ENCODE measurements at places on chromosomes 6 and 20.
A peak's percentile ranks its signal among the peaks of the same experiment; 100 is the strongest.

GRCh38 chr20:36399147-36399968, 93.2 kb downstream of the DLGAP4 start:
- no peak for DNase-seq

- no peak for DNase-seq
These were observed 15.7 kb upstream of the DNAAF9 start for GRCh38 chr20:3423126-3423525.

- peak; percentile 93 for DNase-seq
These were observed 38.5 kb upstream of the AHI1 start for GRCh38 chr6:135535989-135536414.

- DNase-seq, result no peak
These were observed 746.0 kb upstream of the DEFB115 start for GRCh38 chr20:30511322-30512030.

GRCh38 chr20:53036992-53037391, 64.8 kb downstream of the TSHZ2 start:
- DNase-seq, result no peak

DNA sequence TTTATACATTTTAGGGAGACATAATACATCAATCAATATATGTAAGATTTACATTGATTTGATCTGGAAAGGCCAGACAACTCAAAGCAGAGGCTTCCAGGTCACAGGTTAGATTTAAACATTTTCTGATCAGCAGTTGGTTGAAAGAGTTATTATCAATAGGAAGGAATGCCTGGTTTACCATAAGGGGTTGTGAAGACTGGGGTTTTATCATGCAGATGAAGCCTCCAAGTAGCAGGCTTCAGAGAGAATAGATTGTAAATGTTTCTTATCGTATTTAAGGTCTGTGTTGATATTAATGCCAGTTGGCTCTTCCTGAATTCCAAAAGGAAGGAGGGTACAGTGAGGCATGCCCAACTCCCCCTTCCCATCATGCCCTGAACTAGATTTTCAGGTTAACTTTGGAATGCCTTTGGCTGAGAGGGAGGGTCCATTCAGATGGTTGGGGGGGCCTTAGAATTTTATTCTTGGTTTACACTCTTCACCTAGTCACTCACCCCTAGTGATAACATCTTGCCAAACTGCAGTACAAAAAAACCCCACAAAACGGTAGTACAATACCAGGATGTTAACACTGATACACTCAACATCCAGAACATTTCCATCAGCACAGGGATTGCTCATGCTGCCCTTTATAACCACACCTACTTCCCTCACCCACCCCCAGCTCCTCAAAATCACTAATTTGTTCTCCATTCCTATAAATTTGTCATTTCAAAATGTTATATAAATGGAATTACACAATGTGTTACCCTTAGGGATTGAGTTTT, 259.6 kb upstream of the PLN start:
- no peak for DNase-seq
